Activated CD8-positive, alpha-beta memory T cell treated with anti-CD3 and anti-CD28 coated beads for 1 hour (primary cell): ENCODE measurements at places on chromosomes 5 and 9.
A peak's percentile ranks its signal among the peaks of the same experiment; 100 is the strongest.

DNA sequence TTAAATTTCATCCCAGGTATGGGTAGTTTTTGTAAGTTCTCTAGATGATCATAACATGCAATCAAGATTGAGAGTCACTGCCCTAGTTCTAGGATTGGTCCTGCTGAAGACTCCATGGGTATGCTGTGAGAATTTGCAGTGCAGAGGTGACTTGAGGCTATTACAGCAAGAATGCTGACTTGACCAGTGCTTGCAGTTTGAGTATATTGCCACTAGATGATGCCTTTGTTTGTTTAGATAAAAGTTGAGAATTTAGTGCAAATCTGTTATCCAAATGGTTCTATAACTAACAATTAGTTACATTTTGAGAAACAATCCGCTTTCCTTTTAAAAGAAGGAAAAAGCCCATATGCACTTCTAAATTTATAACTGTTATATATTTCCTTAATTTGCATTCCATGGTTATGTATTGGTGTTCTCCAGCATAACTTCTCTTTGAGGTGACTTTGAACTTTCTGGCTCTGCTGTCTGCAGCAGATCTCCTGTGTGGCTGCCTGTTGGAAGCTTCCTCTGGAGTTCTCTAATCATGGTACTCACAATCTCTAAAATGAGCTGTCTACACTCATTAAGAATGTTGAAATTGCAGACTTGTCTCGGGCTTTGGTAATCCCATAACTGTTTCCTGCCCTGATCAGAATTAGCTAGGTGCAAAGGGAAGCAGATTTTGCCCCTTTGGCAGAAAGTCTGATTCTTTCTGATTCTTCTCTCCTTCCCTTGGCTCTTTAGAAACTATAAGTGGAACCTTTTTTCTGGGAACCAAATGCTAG, 24.9 kb downstream of the MELK start:
- DNase-seq: no peak

DNA sequence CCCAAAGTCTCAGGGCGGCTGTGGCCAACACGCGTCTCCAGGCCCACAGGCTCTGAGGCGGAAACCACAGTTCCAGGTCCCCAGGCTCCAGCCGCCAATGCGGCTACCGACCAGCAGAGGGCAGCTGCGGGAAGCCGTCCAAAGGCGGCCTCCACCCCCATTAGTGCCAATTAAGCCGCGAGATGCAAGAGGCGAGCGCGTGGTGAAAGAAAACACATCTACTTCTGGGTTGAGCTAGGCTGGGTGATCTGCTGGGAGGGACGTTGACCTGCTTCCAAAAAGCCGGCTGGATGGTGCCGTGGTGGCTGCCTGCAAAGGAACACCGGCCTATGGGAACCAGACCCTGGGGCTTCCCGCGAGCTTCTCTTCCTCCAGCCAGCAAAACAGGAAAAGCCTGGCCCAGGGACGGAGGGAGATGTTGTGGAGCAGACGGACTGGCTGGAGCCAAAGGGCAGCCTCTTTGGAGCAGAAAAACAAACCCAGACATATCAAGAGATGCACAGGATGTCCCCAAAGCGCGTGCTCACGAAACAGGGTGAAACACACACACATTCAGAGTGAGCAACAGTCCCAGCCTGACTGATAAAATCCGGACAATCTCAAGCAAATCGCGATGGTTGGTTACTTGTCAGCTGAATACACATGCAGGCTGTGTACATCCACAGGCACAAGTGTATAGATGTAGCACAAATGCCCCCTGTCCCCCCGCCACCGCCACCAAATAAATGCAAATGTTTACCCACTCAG, 187.1 kb upstream of the BRINP1 start:
- peak; percentile 5 for DNase-seq

DNA sequence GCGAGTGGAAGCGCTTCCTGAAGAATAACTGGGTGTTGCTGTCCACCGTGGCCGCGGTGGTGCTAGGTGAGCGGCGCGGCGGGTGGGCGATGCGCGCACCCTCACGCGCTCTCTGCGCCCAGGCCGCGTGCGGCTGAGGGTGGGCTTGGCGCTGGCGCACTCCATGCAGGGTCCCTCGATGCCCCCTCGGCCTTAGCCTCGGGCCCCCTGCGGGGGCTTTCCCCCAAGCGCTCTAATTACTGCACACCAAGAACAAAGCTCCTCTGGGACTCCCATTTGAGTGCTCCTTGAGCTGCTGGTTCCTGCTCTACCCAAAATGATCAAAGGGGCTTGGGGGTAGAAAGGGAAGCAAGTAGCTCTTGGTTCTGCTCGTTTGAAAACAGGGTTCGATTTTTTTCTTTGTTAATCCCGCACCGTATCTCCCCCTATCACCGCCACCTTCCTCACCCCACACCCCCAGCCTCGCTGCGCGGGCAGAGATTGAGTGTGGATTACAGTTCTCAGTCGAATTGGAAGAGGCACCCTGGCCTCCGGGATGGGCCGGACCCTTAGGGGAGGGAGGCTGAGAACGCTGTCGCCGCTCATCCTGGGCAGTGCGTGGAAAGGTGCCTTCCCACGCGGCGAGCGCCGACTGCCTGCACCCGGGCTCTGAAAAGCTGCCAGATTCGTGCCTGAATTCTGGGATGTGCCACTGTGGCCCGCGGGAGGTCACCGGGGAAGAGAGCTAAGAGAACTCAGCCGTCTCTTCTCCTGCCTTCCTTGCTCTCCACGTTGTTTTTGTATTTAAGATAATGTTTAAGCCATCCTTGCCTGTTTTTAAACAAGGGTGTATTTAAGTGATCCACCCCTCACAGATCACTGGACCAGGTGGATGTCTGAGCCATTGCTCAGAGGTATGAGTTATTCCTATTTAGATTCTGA, 697 bp downstream of the SLC1A1 start:
- no peak for DNase-seq

DNA sequence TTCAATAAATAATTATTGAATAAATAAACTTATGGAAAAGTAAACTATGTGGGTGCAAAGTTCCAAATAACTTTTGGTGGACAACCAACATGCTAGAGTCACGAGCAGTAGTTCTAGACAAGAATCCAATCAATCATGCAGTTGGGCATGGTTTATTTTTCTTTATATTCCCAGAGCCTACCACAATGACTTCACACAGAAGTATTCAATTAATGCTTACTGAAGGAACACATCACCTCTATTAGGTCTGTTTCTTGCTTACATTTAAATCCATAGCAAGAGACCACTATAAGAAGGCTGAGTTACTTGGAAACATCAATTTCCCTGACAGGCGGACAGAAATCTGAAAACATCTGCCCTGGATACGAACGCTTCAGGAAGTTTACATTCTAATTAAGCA, 214.2 kb downstream of the TMEM232 start:
- DNase-seq: no peak

GRCh38 chr9:2601785-2602378, 19.7 kb upstream of the VLDLR start:
- DNase-seq: no peak

DNA sequence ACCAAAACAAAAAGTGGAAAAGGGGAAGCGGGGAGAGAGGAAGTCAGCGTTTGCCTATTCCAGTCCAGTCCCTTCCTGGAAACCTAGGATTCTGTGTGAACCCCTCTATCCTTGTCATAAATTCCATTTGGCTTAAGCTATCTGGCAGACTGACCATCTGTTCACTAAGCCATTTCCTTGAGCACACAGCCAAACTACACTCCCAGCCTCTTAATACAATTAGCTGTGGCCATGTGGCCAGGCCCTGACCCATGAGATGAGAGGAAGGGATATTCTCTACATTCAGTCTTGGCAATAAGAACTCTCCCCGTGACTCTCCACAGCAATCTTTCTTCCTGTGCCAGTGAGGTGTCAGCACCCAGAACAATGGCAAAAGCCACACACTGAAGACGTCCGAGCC, 424.8 kb downstream of the TLE1 start:
- no peak for DNase-seq

DNA sequence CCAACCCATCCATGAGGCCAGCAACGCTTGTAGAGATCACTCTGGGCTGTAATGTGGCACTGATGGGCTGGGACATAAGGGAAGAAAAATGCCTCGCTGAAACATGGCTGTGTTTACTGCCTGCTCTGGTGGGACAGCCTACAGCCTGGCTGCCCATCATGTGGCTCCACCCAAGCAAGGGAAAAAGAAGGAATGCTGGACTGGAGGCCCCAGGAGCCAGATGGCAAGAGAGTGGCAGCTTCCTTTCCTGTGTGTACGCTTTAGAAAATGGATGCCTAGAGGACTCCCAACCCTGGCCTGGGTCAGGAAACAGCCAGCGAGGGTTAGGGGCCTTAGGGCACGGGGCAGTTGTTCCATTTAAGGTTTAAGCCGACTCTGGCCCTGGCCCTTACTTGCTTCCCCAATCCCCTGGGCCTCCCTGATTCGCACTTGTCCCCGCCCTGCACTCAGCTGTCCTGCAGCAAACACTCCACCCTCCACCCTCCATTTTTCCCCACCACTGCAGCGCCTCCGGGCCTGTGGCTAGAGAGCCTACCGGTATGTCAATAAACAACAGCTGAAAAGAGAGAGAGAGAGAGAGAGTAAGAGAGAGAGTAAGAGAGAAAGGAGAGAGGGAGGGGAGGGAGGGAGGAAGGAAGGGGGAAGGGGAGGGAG, 819.4 kb downstream of the SEMA5A start:
- no peak for DNase-seq

- DNase-seq: no peak
Measured at GRCh38 chr9:136353088-136353487, 10.5 kb downstream of the DNLZ start.

DNA sequence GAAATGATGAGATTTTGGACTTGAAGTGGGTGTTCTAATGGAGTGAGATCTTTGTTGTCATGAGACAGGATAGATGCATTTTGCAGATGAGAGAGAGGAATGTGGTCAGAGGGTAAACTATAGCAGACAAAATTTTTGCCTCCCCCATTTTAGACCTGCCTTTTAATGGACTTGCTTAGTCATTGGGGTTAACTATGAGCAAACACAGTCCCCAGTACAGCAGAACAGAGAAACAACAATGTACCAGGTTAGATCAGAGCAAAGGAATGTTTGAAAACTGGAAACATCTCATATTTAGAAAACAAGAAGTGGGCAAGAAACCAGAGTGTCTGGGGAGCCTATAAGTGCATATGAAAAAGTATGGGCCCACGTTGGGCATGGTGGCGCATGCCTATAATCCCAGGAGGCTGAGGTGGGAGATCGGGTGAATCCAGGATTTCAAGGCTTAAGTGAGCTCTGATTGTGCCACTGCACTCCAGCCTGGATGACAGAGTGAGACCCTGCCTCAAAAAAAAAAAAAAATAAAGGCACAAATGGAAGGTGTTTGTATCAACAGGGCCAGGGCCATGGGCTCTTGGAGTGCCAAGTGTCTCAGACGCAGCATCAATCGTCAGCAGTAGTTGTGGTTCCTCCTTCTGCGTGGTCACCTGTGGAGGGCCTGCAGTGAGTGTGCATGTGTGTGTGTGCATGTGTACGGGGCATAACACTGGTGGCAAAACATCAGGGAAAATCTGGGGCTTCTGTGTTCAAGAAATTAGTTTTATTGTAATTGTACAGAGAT, 214.4 kb upstream of the S1PR3 start:
- DNase-seq: no peak

DNA sequence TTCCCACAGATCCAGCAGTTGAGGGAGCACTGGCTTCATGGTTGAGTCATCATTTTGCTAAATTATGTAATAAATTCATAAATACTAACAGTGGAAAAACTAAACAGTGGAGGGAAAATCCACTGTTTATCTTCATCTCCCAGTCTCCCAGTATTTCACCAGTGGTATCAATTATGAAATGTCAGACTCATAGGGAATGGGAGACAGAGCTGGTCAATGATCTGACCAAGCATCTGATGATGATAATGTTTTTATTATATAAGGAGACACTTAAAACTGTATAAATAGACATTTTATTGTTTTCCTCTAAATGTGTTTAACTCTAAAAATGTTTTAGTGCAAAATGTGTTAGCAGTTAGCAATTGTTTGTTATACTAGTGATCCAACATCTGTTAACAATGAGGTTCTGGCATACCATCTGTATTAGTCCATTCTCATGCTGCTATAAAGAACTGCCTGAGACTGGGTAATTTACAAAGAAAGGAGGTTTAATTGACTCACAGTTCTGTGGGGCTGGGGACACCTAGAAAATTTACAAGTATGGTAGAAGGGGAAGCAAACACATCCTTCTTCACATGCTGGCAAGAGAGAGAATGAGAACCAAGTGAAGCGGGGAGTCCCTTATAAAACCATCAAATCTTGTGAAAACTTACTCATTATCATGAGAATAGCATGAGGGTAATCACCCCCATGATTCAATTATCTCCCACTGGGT, 11.8 kb upstream of the REEP5 start:
- no peak for DNase-seq

GRCh38 chr5:142016556-142016955, 3.7 kb upstream of the GNPDA1 start:
- no peak for DNase-seq

GRCh38 chr5:119366540-119366881, 10.7 kb downstream of the TNFAIP8 start:
- no peak for DNase-seq
